Activated CD8-positive, alpha-beta memory T cell treated with anti-CD3 and anti-CD28 coated beads, Interleukin-2, amount 50 U/mL, for 48 hours (primary cell): ENCODE measurements at places on chromosomes 3 and 15.

- DNase-seq = no peak
These were observed 70.0 kb upstream of the UBE2E1 start for GRCh38 chr3:23735535-23736326.

DNA sequence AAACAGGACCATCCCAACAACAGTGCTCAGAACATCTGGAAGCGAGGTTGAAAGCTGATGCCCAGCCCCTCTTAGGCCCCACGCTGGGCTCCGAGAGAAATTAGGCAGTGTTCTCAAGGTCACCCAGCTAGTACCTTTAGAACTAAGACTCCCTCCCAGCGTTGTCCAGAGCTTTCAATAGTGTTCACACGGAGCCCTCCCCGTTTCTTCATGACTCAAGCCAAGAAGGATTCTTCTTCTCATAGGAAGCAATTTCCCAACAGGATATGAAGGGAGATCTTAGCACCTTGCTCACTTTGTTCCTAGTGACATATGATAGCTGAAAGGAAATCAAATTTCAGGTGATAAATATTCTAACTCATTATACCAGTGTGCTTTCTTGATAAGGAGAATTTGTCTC lies 244.2 kb upstream of the ST8SIA2 start:
- peak; percentile 25 for DNase-seq

GRCh38 chr3:42590989-42591756 lies 513 bp downstream of the SS18L2 start:
- DNase-seq = no peak

DNA sequence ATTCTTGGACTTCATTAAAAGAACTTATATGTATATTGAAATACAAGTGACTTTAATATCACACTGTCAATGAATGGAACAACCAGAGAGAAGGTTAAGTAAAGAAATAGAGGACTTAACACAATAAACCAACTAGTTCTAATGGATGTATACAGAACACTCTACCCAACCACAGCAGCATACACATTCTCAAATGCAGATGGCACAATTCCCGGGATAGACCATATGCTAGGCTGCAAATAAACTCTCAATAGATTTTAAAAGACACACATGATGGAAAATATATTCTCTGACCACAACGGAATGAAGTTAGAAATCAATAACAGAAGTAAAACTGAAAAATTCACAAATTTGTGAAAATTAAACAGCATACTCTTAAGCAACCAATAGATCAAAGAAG lies 214.3 kb upstream of the LINGO1 start:
- DNase-seq = no peak

GRCh38 chr3:64022451-64023186 lies 675 bp downstream of the PSMD6 start:
- peak; percentile 57 for DNase-seq

GRCh38 chr15:39267685-39268084 lies 313.2 kb upstream of the THBS1 start:
- DNase-seq = no peak

DNA sequence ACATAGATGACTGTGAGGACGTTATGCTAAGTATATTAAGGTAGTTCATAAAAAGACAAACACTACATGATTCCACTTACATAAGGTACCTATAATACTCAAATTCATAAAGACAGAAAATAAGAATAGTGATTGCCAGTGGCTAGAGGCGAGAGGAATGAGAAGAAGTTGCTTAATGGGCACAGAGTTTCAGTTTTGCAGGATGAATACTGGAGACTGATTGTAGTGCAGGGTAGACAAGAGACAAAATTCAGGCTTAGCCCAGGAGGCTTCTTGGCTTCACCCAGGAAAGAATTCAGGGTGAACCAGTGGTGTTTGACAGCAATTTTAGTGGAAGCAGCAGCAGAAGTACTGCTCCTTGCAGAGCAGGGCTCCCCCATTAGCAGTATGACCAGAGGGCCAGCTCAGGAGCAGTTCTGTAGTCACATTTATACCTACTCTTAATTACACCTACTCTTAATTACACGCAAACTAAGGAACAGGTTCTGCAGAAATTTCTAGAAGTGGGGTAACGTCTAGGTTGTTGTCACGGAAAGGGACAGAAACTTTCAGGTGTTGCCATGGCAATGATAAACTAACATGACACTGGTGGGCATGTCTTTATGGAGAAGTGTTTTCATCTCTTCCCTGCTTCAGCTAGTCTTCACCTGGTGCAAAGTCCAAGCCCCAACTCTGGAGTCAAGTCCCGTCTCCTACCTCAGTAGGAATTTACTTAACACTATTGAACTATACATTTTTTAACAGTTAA lies 55.2 kb downstream of the TBL1XR1 start:
- no peak for DNase-seq

DNA sequence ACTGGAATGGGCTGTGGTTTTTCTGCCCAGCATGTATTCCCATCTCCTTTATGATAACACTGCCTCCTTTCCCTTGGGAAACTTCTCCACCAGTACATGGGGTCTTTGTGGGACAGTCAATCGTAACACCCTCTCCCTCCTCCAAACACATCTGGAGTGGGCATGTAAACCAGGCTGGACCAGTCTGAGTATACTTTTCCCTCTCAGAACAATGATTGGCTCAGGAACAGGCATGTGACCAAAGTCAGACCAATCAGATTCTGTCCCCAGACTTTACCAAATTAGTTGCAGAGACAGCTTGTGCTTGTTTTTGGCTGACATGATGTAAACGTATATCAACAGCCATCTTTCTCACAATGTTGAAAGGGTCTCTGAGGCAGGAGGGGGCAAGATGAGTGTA lies 97.1 kb upstream of the CRBN start:
- no peak for DNase-seq

- no peak for DNase-seq
These were observed 55.6 kb downstream of the POLQ start for GRCh38 chr3:121490161-121490560.

DNA sequence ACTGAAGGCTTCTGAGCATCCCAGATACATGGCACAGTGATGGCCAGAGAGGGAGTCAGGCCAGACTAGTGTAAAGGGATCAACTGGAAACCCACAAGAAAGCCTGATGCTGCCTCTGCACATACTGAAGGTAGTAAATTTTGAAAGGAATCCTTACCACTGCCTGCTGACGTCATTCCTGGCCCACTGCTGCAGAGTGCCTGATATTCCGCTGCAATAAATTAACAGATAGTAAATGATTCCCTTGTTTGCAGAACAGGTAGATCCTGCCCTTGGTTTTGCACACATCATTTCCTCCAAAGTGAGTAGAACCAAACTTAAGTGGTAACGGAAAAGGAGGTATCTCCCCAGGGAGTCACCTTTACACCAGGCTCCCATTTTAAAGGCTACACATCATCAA lies 146.7 kb downstream of the FBN1 start:
- DNase-seq = no peak
